NCI-H1436 (cell line): ENCODE measurements at places on chromosomes 2 and 18.

GRCh38 chr2:109497463-109497862, 116.3 kb downstream of the SEPTIN10 start:
- DNase-seq, result no peak

GRCh38 chr2:24009680-24010476, at the start of gene MFSD2B:
MFSD2B (plus strand) TSS chr2:24010085; CDS start chr2:24010097, 12 bp downstream.
- no peak for DNase-seq

DNA sequence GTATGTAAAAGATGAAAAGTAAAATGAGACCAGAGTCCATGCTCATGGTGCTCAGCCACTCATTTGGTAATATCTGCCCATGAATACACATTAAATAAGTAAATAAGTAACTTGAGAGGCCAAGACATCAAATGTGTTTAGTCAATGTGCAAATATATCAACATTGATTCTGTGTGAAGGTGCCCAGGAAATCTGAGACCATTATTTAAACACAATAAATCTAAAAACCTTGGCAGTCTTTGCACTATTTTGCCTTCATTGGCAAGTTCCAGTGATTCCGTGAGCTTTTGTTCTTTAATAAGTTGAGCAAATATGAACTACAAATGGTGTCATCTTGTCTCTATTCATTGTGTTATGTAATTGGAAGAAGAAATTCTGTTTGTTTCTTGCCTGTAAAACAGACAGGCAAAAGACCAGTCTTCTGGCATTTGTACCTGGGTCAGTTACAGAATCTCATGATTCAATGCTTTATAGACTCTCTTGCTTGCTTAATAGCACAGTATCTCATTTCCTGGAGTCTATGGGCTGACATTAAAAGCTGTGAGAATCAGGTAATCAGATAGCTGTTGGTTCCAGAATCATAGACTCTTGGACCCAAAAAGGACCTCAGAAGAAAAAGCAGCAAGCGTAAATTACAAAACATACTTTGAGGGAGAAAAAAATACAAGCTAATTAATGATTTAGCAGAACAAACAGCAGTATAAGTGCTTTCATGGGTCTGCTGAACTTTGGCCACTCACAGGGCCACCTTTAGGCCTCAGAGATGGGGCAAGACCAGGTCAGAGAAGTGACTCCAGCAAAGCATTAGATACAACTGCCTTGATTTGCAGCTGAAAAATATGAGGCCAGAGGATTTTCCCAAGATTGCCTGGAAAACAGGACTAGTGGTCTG, 20.0 kb upstream of the SERPINB3 start:
- DNase-seq, result no peak

DNA sequence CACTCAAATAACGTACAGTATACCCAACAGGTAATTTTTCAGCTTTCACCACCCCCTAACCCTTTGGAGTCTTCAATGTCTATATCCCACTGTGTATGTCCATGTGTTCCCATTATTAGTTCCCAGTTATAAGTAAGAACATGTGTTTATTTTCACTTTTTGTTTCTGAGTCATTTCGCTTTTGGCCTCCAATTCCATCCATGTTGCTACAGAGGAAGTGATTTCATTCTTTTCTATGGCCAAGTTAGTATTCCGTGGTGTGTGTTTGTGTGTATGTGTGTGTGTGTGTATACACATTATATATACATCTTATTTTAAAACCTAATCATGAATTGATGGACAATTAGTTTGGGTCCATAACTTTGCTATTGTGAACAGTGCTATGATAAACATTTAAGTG, 464.4 kb downstream of the CMPK2 start:
- no peak for DNase-seq

DNA sequence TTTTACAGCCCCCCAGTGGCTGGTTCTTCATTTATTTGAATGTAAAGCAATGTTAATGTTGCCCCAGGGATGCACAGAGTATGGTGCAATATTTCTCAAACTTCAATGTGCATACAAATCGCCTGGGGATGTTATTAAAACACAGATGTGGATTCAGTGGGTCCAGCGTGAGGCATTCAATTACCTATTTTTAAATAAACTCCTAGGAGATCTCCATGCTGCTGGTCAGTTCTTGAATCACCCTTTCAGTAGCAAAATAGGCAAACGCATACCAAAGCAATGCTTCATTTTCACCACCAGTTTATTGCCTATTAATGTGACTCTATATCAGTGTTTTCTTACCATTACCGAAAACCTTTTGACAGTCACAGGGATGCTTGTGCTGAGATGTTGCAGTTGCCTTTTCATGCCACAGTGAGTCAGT, 530.7 kb downstream of the CBLN2 start:
- DNase-seq, result no peak

- no peak for DNase-seq
Measured at GRCh38 chr18:76367168-76368125, 127.6 kb downstream of the ZNF516 start.

GRCh38 chr18:79290876-79291275, 104.9 kb upstream of the NFATC1 start:
- DNase-seq, result no peak

GRCh38 chr2:5696945-5697521, 4.8 kb downstream of the SOX11 start:
- no peak for DNase-seq

- peak; percentile 40 for DNase-seq
Measured at GRCh38 chr2:105369777-105370690, 28.8 kb downstream of the FHL2 start.

DNA sequence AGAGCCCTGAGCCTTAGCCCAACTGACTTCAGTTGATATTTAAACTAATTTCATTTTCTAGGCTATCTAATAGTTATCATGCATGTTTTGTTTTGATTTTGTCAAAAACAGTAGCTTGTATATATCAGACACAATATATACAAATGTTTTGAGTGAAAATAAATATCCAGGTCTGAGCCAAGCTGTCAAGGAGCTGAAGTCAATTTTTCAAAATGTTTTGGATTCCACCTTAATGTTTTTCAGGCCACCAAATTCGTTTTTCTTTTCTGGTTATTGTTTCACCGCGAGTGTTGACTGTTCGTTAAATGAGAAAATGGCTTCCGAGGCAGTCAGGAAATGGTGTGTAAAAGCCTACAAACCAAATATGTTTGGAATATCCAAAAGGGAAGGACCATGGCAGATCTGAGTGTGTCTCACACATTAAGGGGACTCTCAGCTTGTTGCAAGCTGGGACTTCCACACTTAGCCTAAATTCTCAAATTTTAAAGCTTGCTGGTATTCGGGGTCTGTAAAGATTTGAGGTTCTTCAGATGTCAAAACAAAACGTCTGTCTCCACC, 2.8 kb downstream of the HOXD12 start:
- no peak for DNase-seq

DNA sequence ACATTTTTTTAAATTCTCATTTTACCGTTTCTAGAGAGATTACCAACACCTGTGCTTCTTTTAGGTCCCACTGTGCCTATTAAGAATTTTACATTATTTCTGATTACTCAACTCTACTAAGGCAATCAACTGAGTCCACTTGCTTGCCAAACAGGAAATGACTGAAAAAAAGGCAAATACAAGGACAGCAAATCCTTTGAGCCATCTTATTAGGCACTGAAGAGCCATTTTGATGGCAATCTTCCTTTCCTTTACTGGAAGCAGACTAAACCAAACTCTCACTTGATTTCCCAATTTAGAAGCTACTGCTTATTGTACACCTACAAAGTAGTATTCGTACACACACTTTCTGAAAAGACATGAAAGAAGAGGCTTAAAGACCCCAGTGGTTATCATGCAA, 121.4 kb upstream of the COL3A1 start:
- DNase-seq, result no peak
